ENCODE measurements at places on chromosomes 6 and 20.

GRCh38 chr6:20439558-20439957, 37.9 kb downstream of the E2F3 start:
- no peak for DNase-seq

GRCh38 chr6:39266782-39267355, 37.6 kb upstream of the KCNK5 start:
- no peak for DNase-seq

- no peak for DNase-seq
Measured at GRCh38 chr6:89013438-89013837, 50.0 kb upstream of the RNGTT start.

GRCh38 chr20:18995455-18995854, 181.9 kb downstream of the SCP2D1 start:
- DNase-seq: no peak

DNA sequence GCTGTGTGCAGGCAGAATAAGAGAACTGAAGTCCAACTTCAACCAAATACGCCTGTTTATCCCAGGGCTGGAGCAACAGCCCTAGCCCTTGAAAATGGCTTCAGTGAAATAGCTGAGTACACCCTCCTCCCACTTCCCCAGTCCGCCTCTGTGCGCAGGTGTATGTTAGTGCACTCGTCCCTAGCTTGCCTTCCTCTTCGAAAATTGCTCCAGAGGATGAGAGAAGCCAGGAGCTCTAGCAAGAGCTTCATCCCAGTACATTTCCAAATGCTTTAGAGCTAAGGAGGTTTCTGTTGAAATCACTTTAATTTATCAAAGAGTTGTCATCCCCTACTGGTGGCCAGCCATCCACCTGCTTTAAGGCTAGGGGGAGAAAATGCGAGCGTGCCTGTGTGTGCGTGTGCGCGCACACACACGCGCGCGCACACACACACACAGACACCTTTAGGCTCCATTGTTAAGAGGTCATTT, 5.4 kb upstream of the POU3F2 start:
- DNase-seq: no peak

DNA sequence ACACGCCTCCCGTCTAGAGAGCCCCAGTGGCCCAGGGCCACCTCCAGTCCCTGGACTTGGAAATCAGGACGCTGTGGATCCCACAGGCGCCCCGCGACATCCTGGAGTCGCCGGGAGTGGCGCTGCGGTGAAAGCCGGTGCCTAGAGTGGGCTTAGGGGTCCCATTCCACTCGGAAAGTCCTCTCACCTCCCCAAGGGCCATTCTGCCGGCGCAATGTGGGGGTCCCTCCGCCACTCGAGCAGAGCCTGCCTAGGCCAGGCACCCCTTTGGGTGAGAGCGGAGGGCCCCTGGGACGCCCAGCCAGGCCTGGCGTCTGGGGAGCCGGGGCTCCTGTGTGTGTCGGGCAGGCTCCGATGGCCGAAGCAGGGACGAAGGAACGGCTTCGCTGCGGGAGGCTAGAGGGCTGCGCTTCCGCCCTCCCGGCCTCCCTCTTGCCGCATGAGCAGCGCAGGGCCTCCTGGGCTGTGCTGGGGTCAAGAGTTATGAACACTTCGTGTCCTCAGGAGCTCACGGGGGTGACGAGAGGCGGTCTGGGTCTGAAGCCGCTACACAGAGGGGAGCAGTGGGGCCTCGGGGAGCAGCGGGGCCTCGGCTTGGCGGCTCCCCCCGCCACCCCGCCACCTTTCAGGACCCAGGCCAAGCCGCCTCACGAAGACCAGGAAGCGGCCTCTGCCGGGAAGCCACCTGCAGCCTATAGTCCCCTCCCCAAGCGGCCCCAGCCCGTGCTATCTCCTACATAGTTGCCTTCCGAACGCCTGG, 13.6 kb downstream of the POU3F2 start:
- no peak for DNase-seq

DNA sequence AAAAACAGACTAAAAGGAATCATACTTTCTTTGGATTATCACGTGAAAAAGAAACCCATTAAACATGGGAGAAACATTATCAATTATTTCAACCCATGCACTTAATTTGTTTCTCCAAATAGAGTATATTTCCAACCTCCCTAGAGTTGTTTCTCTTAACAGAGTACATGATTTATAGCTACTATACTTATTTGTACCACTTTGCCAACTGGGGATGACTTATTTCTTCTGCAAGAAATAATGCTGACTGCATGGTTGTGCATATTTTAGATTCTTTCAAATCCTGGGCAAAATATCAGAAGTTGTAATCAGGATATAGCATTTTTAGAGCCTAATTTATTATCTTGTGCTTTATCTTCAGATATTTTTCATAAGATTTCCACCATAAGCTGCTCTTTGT, 629.1 kb upstream of the EYS start:
- no peak for DNase-seq

DNA sequence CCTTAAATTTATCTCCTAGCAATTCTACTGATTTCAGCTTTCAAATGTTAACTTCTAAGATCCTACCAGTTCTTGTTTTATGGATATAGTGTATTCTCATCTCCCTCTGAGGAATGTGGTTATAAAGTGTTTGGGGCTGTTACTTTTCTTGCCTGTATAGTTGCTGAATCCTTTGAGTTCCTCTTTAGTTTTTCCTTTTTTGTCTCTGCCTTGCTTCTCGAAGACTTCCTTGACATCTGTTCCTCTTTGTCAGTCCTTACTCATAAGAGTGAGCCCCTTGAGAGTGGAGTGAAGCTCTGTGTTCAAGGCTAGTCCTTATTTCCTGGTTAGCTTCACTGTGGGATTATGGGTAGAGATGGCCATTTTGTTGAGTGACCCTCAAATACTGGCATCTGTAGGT, 84.6 kb downstream of the ELOVL4 start:
- no peak for DNase-seq

DNA sequence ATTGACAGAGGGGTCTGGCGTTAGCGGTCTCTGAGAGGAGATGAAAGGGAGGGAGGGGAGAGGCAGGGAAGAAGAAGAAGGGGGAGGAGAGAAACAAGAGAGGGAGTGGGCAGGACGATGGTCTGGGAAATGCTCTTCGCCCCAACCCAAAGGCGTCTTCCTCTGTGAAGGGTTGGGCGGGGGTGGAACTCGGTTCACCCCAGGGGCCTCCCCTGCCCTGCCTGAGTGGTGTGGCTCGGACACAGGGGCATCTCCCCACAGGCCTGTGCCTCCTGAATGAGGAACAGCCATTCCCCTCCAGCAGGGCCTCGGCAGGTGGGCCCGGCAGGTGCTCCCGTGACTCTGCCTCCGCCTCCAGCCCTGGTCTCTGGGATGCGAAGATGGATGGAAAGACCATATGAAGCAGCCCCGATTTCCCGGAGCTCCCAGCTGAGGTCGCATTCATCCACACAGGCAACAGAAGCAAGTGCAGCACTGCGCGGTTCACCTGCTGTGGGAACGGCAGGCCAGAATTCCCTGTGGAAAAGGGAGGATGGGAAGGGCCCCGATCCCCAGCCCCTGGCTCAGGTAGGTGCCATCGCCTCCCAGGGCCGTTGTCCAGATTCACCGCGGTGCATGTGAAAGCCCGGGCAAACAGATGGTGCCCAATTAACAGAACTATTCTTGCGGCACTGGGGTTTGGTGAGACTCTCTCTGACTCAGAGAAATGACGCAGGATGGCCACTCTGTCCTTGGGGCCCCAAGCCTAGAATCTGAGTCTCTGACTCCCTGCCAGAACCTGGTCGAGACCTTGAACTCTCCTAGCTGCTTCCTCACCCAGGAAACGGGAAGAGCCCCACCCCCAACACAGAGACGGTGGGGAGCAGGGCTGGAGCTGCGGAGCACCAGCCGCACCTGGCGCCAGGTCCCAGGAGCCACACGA, 29.4 kb upstream of the RPS6KA2 start:
- no peak for DNase-seq

DNA sequence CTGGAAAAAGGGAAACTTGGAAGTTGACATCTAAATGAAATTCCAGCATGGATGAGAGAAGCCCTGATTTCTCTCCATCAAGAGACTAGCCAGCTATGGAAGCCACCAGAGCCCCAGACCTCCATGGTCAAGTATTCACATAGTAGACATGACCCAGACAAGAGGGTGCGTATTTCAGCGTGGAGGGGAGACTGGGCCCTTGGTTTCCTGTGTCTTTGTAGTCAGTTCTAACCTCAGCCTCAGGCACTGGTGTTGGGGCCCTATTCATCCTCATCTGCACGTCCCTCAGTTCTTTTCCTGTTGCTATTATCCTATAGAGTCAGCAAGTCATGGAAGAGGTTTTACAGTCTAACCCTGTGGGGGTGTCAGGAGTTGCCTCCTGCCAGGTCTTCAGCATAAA, 12.5 kb downstream of the GNL1 start:
- DNase-seq: no peak

GRCh38 chr6:49852975-49853374, 13.4 kb downstream of the CRISP1 start:
- no peak for DNase-seq

Data from progenitor cell of endocrine pancreas (in vitro differentiated cells).